ENCODE measurements at places on chromosomes 3 and 15.

GRCh38 chr15:60970246-60971170 lies 258.6 kb downstream of the RORA start:
- DNase-seq: no peak

DNA sequence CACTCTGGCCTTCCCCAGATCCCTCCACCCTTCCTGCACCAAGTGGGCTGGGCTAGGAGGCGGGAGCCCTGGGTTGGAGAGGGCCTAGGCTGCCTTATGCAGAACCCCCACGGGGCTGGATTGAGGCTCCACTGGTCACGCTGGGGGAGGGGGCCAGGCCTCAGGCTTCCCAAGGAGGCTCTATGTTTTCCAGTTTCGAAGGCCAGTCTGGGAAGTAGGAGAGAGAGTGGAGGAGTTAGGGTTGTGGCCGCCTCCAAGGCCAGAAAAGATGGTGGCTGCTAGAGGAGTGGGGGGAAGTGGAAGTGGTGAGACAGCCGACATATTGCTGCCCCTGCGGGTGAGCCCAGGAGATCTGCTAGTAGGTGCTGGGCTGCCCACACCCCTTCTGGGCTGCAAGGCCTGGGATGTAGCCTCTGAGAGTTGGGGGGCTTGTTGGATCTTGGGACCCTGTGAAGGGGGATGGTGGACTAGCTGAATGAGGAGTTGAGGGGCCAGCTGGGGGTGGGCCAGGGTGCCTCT lies 1.2 kb downstream of the GNAI2 start:
- peak; percentile 76 for DNase-seq

DNA sequence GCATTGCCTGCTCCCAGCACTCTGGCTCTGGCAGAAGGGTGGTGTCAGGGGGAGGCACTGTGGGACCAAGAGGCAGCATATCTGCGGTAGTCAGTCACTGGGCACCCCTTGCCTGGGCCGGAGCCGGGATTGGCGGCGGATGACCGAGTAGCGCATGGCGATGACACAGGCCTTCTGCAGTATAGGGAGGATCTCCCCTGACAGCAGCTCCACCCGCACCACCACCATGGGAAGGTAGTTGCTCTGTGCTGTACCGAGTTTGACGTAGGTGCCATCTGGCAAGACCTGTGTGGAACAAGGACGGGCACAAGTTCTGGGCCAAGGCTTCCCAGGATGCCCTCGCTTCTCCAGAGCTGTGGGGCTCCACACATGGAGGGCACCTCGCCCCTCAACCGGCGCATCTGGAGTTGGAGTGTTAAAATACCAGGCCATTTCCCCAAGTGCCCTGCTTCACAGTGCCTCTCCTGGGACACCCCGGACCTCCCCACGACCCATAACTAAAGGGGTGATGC lies 6.6 kb downstream of the ACOX2 start:
- DNase-seq: no peak

DNA sequence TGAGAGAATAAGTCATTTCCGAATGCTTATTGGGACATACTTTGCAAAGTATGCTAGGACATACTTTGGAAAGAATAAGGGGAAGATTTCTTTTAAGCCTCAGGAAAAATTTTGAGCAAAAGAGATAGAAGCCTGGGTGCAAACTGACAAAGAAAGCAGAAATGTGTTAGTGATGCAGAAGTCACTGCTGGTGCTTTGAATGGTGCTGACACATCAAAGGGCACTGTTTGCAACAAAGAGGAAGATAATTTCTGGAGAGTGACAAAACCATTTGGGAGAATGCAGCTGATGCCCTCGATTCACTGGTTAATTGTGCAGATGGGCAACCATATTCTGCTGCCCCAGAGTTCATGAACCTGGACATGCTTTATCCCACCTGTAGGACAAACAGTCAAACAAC lies 11.0 kb upstream of the RAP2B start:
- DNase-seq: no peak

DNA sequence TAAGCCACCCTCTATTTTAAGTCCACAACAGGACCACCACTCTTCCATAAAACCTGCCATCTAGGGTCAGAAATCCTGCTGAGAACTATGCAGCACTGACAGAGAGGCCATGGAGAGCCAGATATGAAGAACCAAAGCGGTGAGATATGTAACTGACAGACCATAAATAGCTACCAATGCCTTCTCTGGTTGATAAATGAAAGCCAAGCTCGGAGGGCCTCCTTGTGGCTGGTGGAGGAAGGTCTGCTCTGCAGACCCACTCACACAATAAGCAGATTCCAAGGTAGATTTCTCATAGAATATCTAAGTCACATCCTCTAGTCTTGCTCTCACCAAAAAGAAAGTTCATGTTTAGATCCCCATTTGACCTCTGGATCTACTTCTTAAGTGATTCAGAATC lies 38.9 kb downstream of the RYK start:
- no peak for DNase-seq

GRCh38 chr15:88835646-88836045 lies 32.4 kb downstream of the ACAN start:
- no peak for DNase-seq

GRCh38 chr3:42067326-42067725 lies 23.8 kb upstream of the TRAK1 start:
- DNase-seq: no peak

GRCh38 chr3:140510303-140510861 lies 167.5 kb upstream of the TRIM42 start:
- DNase-seq: no peak

DNA sequence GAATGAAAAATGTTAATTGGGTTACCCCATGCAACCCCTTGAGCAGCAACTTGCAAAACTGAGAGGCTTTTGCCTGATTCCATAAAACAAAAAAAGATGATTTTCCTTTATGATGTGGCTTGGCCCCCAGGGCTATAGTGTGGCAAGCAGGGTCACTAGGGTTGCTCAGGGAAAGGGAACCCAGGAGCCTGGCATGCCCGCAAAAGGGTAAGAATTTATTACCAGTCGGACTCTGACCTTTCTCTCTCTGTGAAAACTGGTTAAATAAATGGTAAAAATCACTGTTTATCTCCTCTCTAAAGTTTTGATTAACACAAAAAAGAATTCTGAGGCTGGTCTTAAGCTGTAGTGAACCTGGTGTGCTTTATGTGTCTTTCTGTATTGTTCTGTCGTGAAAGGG lies 37.7 kb upstream of the SEC61A1 start:
- DNase-seq: no peak

GRCh38 chr3:106635271-106635670 lies 742.0 kb upstream of the CCDC54 start:
- no peak for DNase-seq

- DNase-seq: no peak
These were observed 93.8 kb downstream of the LINGO1 start for GRCh38 chr15:77538793-77539497.

DNA sequence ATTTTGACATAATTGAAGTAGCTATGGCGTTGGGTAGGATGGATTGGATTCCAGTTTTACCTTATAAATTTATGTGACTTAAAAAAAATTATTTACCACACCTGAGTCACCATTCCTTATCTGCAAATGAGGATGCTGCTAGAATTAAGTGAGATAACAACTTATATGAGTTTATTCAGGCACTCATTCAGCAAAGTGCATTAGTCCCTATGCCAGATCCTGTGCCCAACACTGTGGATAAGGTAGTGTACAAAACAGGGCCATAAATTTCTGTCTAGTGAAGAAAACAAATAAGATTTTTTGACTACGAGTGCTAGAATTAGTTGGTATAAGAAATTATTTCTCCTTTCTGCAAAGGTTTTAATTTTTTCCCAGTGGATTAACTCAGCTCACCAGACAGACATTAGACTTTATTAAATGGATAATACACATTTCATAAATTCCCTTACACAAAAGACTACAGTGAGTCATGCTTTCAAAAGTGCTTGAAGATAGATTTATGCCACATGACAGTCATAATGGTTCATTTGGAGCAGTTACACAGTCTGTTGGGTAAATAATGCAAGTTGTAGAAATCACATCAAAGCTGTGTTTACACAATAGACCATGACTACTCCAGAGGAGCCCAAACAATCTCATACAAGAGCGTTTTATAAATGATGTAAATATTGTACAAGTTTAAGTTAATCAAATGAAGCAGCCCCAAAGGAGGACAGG lies 129.9 kb upstream of the TGFBR2 start:
- no peak for DNase-seq

DNA sequence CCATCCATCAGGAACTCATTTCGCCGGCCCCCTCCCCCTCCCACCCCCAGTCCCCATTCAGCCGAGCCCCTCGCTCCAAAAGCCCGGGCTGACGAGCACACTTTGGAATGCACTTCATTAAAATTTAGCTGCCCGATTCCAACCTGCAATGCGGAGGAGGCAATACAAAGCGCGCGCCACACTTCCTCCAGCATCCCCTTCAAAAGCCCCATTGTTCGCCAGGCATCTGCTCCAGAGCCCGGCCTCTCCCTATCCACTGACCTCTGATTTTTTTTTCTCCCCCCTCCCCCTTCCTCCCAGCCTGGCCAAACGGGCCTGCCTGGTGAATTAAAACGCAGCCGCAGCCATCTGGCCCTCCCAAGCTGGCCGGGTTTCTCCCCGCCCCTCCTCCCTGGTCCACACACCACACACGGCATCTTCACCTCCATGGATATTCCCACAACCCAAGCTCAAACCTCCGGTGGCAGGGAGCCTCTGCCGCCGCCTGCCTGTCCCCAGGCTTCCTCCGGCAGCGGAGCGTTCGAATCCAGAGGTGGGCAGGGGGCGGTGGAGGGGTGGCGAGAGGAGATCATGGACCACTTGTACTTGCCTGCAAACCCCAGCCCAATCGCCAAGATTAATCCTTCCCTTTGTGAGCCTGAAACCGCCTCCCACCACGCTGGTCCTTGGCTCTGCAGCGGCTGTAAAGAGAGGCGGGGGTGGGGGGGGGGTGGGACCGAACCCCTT lies 441.3 kb downstream of the MAGI1 start:
- no peak for DNase-seq

GRCh38 chr15:25327686-25328085 lies 111.1 kb downstream of the UBE3A start:
- no peak for DNase-seq
